HFFc6 (cell line): ENCODE measurements at places on chromosomes 3 and 15. TPM values are rescaled to one million over a fixed set of nuclear protein-coding genes. Genes with fewer than 3 reads are reported as not detected.

Gene EFCAB12
- total RNA-seq: 0.12 TPM in 1 of 3 replicates, not detected in the others

Gene ANXA2
- 4,344 to 4,702 TPM (median 4,488 TPM) in 3 replicates for total RNA-seq

Gene UBE3A
- 80.1 and 85.0 TPM in 2 replicates for total RNA-seq

Gene POLQ
- 3.3 to 8.2 TPM (median 6.6 TPM) in 3 replicates for total RNA-seq

Gene PAK6
- not detected in 3 replicates for total RNA-seq

Gene BFSP2
- total RNA-seq: not detected in 3 replicates

Gene CFAP20DC
- 1.4 to 2.3 TPM (median 2.2 TPM) in 3 replicates for total RNA-seq

Gene GHRL
- not detected in 3 replicates for total RNA-seq

Gene SENP8
- total RNA-seq: 3.9 to 4.8 TPM (median 4.5 TPM) in 3 replicates

Gene ATP13A5
- not detected in 3 replicates for total RNA-seq

Gene PTX3
- total RNA-seq: 20.3 to 48.2 TPM (median 30.3 TPM) in 3 replicates

Gene ADAMTS9
- 0.14 and 0.21 TPM in 2 replicates for total RNA-seq

Gene DNAH1
- total RNA-seq: 1.7 to 2.1 TPM (median 1.7 TPM) in 3 replicates

- no peak for DNase-seq
Measured at GRCh38 chr15:64011736-64012135, 34.5 kb downstream of the DAPK2 start.

DNA sequence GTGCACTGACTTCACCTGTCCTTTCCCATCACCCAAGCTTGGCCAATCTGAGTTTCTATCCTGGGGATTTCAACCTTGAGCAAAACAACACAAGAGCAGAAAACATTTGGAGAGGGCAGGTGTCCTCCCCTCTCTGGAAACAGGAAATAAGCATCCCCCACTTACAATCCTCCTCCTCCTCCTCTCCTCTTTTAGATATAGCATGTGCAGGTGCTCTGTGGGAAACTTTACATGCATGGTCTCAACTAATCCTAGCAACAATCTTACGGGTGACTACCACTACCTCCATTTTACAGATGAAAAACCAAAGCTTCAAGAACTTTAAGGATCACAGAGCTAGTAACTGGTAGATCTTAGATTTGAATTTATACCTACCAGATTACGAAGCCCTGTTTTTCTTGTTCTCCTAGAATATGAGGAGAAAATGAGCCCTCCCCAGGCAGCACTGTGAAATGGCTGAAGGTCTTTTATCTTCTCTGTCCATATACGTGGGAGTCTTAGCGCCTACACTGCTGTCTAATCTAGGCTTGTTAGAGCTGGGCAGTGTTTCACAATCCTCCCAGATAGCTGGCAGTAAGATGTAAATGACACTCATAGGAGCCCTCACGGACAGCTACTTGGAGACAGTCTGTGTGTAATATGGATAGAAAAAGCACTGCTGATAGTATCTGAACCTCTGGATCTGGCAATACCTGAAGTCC lies 301.2 kb upstream of the PROK2 start:
- no peak for DNase-seq

DNA sequence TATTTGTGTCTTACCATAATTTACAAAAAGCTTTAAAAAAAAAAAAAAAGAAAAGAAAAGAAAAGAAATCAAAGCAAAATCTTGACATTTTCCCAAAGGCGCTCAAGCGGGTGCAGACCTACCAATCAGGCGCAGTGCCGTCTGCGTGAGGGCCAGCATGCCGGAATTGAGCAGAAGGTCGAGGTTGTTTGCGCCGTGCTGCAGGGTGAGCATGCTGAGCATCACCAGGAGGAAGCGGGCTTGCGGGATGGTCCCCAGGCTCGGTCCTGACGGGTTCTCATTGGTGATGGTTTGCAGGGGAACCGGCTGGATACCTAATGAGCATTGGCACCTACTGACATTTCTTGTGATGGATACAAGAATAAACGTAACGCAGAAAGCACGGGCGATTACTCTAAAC lies 93.9 kb downstream of the HERC2 start:
- no peak for DNase-seq

- DNase-seq: no peak
Measured at GRCh38 chr3:149964291-149964690, 6.4 kb downstream of the PFN2 start.

DNA sequence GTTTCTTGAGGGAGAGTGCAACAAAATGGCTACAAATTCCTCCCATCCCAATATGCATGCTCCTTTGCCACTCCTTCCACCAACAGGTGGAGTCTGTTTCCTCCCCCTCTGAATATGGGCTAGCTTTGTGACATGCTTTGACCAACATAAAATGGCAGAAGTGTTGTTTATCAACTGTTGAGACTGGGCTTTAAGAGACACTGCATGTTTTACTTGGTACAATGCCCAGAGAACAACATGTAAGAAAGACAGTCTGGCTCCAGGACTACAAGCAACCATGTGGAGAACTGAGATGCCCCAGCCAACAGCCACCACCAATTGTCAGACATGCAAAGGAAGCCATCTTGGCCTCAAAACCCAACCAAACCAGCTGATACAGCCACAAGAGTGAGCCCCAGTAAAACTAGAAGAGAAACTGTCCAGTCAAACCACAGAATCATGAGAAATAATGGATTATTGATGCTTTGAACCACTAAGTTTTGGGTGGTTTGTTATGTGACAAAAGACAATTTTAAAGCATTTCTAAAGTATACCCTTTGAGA lies 40.5 kb downstream of the NUDT16 start:
- DNase-seq: no peak

DNA sequence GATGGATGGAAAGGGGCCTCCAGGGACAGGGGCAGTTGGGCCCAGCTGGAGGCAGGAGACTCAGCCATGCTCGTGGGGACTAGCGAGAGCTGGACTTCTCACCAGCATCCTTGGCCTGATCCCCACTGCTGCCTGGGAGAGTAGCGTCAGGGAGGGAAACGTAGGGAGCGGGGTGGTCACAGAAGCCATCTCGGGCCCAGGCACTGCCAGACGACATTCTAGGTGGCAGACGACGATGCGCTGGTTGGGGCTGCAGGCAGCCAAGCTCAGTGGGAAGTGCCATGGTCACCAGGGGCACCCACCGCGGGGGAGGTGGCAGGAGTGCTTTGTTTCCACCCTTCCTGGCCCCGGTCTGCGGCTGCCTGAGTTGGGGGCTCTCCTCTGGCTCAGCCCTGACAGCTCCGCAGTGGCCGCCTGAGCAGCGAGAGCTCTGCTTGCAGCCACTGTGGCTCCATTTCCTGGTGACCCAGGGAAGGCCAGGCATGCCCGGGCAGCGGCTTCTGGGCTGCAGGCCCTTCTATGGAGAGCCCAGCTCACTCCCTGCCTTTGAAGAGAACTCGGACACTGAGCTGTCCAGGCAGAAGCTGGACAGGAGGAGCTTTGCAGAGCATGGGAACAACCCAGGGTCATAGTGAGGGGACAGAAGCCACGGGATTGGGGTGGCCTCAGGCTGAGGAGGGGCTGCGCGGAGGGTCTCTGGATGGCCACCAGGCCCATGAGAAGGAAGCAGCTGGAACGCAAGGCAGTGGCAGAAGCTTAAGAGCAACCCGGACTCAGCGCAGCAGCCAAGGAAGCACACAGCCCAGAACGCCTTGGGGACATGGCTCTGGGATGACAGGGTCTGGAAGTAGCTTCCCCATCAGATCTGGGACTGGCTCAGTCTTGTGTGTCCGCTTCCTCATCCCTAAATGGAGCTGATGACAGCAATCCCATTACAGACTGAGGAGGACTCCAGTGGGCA lies 30.8 kb downstream of the KLHL25 start:
- DNase-seq: no peak

DNA sequence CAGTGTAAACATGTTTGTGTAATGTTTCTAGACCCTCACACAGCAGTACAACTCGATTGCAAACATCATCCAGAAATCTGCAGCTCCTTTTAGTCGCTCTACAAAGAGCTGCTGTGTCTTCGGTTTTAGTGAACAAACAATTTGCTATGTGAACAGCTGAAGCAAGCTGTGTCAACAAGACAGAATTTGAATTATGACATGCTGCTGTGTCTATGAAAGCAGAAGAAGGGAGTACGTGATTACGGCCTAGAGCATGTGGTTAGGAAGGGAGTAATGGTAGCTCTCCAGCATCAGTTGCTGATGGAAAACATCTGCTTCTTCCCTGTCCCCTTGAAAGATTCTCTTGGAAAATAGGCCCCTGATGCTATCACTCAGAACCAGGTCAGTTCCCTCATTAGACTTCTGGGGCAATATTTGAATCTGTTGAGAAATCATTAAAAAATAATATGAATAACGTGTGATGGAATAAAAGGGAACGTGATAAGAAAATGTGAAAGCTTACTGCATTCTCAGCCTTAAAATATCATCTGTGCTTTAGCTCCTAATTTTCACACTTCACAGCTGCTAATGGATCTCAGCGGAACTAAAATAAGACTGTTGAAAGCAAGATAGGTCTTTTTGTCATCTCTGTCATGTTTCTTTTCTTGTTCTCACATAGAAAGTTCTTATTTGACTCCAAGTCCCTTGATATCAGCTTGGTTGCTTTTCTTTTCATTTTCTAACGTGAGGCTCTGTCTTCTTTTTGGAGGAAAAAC lies 891.5 kb downstream of the ROBO2 start:
- no peak for DNase-seq

DNA sequence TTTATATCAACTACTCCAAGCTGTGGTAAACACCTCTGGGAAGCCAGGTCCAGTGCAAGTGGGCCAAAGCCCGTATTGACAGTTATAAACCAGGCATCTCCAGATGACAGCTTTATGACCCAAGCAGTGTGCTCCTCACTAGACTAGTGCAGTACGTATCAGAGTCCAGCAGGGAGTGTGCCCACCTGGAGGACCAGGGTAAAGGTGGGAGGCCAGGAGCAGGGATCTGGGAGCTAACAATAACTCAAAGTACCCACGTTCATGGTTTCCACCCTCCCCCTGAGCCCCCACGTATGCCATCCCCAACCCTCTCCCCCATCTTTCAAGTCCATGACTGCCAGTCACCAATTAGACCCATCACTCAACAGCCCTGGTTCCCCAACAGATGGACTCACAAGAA lies 27.0 kb upstream of the ALDH1A3 start:
- no peak for DNase-seq

DNA sequence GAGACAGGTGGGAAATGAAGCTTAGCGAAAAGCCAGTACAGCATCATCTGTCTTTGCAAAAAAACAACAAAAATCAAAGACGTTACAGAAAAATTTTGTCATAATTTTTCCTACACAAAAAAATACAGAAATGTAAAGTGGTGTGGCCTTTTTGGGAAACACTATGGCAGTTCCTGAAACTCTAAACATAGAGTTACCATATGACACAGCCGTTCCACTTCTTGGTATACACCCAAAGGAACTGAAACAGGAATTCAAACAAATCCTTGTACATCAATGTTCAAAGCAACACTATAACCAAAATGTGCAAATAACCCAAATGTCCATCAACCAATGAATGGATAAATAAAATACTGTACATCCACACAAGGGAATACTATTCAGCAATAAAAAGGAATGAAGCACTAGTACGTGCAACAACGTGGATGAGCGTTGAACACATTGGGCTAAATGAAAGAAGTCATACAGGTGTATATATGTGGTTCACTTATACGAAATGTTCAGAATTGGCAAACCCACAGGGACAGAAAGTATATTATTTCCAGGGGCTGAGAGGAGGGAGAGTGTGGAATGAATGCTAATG lies 46.8 kb downstream of the GLB1 start:
- DNase-seq: no peak

GRCh38 chr3:159844801-159845261 lies 143.8 kb upstream of the IL12A start:
- DNase-seq: no peak

- no peak for DNase-seq
Measured at GRCh38 chr15:91393186-91393585, 293.1 kb downstream of the SV2B start.
